ENCODE measurements at places on chromosomes 12 and 14. TPM values are rescaled to one million over a fixed set of nuclear protein-coding genes. Genes with fewer than 3 reads are reported as not detected.

Gene CCDC38
- total RNA-seq, result not detected

GRCh38 chr12:112846619-112847018 lies 55.1 kb downstream of the RPH3A start:
- no peak for DNase-seq

GRCh38 chr12:39840422-39840821 lies 220.8 kb upstream of the ABCD2 start:
- DNase-seq, result no peak

DNA sequence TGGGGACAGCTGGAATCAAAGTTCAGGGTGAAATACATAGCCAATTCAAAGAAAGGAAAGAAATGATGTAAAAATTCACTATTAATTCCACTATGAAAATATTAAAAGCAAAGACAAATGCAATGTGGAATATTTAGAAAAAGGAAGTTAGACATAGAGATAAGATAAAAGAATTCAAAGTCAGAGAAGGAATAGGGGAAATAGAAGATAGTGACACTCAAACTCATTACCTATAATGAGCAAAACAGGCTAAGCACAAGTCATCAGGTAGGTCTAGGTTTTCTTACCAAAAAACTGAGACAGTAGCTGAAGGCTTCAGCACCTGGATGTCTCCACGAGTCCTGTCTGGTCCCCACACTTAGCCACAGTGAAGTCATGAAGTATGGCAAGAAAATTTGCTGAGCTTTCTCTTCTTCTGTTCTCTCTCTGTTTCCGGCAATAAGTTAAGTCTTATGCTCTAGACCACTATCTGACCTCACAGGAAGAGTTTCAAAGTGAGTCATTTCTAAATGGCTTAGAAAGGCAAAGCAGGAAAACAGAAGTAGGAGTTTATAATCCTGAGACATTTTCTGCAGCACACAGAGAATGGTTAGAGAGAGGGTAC lies at the start of gene C3AR1:
C3AR1 (minus strand) TSS at position 369 of the 604 bp plus-strand sequence. CDS start 6,174 bp downstream, outside the sequence.
- no peak for DNase-seq

Gene SLC5A8
- not detected for total RNA-seq

- no peak for DNase-seq
Observed at GRCh38 chr14:68147303-68147702, 327.7 kb downstream of the RAD51B start.

DNA sequence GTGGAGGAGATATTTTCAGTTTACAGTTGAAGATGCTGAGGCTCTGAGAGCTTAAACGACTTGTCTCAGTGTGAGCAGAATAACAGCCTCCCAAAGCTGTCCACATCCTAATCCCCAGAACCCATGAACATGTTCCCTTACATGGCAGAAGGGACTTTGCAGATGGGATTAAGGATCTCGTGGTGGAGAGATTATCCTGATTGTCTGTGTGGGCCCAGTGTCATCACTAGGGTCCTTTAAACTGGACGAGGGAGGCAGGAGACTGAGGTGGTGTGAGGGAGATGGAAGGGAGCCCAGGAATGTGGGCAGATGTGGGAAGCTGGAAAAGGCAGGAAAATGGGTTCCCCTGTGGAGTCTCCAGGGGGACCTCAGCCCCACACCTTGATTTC lies 9.6 kb upstream of the KRT80 start:
- DNase-seq, result no peak

All from thoracic aorta (tissue), 2 donors.